ENCODE measurements at places on chromosomes 4 and X. TPM values are rescaled to one million over a fixed set of nuclear protein-coding genes. Genes with fewer than 3 reads are reported as not detected.

The HUWE1 gene
- 70.7 TPM for polyA plus RNA-seq

The EXOC1L gene
- polyA plus RNA-seq: not detected

The FANCB gene
- 3.6 TPM for polyA plus RNA-seq

GRCh38 chr4:15003401-15003890 is 1.2 kb downstream of the CPEB2 start:
- no peak for DNase-seq

GRCh38 chr4:37935026-37935425 is 25.2 kb upstream of the PTTG2 start:
- DNase-seq: no peak

- DNase-seq: no peak
These were observed 17.0 kb upstream of the TMEM154 start for GRCh38 chr4:152696764-152697261.
